Activated CD4-positive, alpha-beta T cell treated with anti-CD3 and anti-CD28 coated beads for 36 hours (primary cell): ENCODE measurements at places on chromosomes 7 and 10. TPM values are rescaled to one million over a fixed set of nuclear protein-coding genes. Genes with fewer than 3 reads are reported as not detected.

- H3K27ac ChIP-seq, result no peak overlapping the region
- peaks cover 46% of the 10 kb centered on the region for H3K36me3 ChIP-seq
- H3K4me1 ChIP-seq, result peaks cover 29% of the 10 kb centered on the region
- no peak overlapping the region for H3K4me3 ChIP-seq
- no peaks in the 10 kb centered on the region for H3K27me3 ChIP-seq
These were observed 30.3 kb downstream of the PIK3CG start for GRCh38 chr7:106895246-106895864.

DNA sequence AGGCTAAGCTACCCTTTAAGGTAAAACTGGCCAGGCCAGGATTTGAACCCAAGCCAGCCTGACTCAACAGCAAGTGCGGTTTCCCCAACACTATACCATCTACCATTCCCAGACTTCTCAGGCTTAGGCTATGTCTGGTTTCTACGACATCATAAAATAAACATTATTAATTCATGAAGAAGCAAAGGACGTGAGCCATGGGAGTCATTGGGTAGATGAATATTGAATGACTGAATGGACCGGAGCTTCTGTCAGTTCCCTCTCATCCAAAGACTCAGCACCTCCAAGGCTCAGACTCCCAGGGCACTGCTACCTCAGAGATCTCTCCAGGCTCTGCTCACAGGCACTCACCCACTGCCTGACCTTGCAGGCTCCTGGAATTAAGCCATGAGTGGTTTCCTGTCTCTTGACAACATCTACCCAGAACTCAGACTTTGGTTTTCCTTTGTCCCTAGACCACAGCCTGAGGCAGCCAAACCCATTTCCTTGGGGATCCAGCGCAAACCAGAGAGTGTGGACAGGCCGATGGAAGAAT is 64.6 kb upstream of the STEAP1B start:
- peaks cover 49% of the 10 kb centered on the region for H3K27me3 ChIP-seq
- H3K27ac ChIP-seq, result no peak overlapping the region
- no peak overlapping the region for H3K4me3 ChIP-seq
- no peaks in the 10 kb centered on the region for H3K36me3 ChIP-seq
- no peak for DNase-seq
- H3K4me1 ChIP-seq, result peaks cover 50% of the 10 kb centered on the region

DNA sequence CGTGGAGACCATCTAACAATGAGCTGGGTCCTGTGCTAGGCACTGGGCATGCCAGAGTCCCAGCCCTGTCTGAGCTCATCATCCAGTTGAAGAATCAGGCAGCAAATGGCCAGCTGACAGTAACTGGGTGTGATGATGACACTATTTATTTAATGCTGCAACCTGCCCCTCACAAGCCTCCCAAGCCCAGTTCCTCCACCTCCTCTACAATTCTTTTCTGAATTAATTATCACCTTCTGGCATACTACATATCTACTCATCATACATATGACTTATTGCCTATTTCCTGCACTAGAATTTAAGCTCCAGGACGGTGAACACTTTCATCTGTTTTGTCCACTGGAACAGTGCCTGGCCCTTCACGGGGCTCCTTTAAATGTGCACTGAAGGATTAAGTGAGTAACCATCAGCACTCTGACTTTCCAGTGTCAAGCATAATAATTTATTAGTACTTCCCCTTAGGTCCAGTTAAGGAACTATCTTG is 96.7 kb upstream of the LAMB4 start:
- no peaks in the 10 kb centered on the region for H3K4me1 ChIP-seq
- H3K36me3 ChIP-seq, result no peaks in the 10 kb centered on the region
- DNase-seq, result no peak
- no peaks in the 10 kb centered on the region for H3K27me3 ChIP-seq

DNA sequence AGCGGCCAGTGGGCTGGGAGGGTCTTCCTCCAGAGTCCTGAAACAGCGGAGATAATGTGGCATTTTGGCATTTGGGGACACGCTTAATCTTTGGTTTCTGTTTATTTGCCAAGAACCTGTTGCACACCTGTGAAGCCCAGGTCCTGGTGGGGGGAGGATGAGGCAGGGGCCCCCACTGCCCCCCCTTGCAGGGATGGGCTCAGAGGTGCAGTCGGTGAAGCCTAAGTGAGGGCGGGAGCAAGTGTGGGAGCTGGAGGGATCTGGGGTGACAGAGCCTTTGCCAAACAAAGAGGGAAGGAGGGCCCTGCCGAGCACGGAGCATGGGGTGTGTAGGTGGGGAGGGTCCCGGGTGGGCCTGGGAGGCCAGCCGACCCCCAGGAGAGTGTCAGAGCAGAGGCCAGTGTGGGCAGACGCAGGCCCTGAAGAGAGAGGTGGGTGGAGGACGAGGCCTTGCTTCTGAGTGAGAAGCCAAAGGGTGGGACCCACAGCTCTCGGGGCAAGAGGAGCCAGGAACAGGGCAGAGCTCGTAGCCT is 62.1 kb upstream of the ADGRA1 start:
- no peak overlapping the region for H3K4me3 ChIP-seq
- H3K36me3 ChIP-seq, result no peaks in the 10 kb centered on the region
- H3K27ac ChIP-seq, result no peak overlapping the region

Gene GPR22
- not detected for total RNA-seq

Gene MSMB
- not detected for total RNA-seq

Gene PDE1C
- not detected for total RNA-seq

Gene BEND7
- not detected for total RNA-seq

Gene TRIM24
- total RNA-seq, result 18.9 TPM
